ENCODE measurements at places on chromosomes 11 and 22. TPM values are rescaled to one million over a fixed set of nuclear protein-coding genes. Genes with fewer than 3 reads are reported as not detected.

Gene TSSK2
- total RNA-seq, result not detected

Gene KCNK4
- 3.0 TPM for total RNA-seq

Gene CHRNA10
- not detected for total RNA-seq

Gene OR6T1
- not detected for total RNA-seq

Gene ACAD8
- total RNA-seq, result 28.7 TPM

Gene EHF
- total RNA-seq, result 0.16 TPM

Gene LRRC74B
- not detected for total RNA-seq

Gene CDC42EP1
- total RNA-seq, result 0.94 TPM

- no peak for DNase-seq
These were observed 26.3 kb downstream of the PRCP start for GRCh38 chr11:82873919-82874333.

DNA sequence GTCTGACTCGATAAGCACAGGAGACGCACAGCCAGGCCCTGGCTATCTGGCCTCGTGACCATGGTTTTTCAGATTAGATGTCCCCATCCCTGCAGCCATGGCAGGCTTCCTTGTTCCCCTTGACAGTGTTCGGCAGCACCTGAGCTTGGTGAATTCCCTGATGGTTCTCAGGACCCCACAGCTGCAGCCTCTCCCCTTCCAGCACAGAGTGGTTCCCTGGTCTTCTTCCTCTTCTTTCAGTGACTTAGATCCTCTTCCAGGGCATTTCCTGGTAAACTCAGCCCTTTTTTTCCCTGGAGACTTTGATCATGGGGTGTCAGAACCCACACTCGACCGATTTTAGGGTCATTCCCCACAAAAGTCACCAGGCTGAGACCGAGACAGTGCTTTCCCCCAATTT is 14.5 kb downstream of the GLB1L3 start:
- DNase-seq, result no peak

DNA sequence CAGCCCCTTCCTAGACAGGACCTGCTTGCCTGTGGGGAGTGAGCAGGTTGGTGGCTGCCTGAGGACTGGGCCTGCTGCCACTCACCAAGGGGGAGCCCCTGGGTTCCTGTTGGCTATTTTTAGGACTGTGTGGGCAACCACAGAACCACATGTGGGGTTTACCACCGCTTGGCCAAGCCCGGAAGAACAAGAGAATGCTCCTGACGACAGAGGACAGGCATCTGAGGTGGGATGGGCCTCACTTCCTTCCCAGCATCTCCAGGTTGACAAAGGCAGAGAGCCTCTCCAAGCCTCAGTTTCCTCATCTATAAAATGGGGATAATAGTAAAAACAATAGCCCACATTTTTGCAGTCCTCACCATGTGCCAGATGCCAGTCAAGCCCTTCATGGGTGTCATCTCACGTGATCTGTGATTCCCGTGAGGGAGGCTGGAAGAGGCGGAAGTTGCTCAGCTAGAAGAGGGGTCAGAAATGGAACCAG is 43.6 kb downstream of the LRRC32 start:
- no peak for DNase-seq

- no peak for DNase-seq
These were observed 942.3 kb downstream of the LRRC4C start for GRCh38 chr11:40517122-40517521.

DNA sequence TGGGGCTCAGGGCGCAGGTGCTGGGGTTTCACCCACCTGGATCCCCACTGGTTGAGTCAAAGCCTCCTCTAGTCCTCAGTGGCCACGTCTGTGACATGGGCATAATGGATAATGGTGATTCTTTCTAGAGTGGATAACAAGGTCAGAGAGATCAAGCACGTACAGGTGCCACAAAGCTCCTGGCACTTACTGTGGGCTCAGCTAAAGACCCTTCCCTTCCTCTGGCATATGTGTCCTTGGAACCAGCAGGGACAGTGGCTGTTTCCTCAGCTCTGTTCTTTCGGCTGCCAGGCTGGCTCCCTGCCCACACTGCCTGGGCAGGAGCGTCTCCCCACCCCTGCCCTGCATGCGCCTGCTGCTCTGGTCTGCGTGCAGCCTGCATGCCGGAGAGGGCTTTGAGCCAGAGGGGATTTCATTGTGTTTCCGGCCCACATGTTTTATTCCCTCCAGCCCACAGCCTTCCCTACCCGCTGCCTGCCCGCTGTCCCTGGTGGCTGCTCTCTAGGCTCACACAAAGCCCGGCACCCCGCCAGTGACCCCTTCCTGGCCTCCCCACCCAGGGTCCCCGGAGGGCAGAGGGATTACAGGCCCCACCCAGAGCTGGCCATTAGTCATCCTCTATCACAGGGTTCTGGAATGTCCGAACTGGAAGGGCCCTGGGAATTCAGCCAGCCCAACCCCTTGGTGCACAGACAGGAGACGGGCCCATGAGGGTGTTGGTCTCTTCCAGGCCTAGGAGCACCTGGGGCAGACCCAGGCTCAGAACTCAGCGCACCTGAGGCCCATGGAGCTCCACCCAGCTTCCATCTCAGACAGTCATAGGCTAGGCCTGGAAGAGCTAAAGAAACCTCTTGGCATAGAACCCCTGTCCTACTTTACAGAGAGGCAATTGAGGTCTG is 55.3 kb upstream of the GCAT start:
- DNase-seq, result no peak

DNA sequence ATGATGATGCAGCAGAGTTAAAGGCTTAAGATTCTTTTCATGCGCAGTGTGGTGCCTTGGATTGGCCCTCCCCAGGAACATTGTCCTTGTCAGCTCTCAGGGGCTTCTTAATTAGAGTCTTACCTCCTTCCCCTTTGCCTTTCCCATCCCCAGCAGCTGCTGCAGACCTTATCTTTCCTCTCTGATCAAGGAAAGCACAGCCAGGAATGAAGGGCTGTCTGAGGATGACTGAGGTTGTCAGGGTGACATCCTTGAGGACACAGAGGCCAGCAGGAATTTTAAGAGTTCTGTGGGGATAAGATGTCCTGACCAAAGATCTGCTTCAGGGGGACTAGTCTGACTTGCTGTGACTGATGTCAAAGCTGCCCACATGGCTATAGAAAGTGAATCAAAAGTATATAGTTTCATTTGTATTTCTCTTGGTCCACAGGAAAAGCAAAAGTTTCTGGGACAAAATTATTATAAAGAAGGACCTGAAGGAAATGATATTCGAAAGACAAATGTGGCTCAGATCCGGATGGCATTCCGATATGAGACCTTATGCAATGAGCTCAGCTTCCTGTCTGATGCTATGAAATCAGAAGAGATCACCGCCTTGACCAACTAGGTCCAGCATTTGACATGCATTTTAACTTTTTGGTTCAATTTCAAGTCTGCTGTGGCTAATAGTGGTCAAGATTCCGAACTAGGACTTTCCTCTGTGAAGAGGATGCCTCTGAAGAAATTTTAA is 35.5 kb downstream of the RNF141 start:
- no peak for DNase-seq

DNA sequence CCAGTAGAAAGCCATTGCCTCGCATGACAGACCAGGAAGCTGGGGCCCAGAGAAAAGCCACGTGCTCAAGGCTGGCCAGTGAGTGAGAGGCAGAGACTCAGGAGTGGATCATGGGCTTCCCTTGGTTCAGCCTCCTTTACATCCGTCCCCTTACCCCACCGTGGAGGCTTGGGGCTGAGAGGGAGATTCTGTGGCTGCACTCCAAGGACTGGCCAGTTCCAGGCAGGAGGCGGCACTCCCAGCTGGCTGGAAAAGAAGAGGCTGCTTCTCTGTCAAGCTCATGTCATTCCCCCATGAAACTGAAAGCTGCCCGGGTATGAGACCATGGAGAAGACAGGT is 6.6 kb upstream of the ASCL2 start:
- DNase-seq, result no peak

- no peak for DNase-seq
These were observed 1350.5 kb downstream of the BRD1 start for GRCh38 chr22:48477031-48477721.

DNA sequence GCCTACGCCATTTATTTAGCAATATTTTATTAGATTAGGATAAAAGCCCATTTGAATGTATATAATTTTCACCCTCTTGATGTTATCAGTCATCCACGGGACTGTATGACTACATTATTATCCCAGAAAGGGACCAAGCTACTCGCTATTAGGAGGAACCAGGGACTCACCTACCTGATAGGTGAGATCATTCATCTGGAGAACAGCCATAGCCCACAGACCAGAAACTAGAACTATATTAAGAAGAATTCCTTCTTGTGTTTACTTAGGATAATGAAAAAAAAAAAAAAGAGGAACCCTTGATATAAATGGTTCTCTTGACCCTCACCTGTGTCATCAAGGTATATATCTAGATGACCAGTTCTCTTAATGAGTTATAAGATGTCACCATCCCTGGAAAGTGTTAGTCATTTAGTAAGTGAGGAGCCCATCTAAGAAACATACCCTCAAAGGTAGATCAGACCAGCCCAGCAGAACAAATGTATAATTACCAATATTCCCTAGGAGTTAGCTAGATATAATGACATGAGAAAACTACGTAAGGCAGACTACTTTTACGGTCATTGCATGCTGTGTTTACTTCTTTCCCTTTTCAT is 8.0 kb downstream of the SIK3 start:
- no peak for DNase-seq

DNA sequence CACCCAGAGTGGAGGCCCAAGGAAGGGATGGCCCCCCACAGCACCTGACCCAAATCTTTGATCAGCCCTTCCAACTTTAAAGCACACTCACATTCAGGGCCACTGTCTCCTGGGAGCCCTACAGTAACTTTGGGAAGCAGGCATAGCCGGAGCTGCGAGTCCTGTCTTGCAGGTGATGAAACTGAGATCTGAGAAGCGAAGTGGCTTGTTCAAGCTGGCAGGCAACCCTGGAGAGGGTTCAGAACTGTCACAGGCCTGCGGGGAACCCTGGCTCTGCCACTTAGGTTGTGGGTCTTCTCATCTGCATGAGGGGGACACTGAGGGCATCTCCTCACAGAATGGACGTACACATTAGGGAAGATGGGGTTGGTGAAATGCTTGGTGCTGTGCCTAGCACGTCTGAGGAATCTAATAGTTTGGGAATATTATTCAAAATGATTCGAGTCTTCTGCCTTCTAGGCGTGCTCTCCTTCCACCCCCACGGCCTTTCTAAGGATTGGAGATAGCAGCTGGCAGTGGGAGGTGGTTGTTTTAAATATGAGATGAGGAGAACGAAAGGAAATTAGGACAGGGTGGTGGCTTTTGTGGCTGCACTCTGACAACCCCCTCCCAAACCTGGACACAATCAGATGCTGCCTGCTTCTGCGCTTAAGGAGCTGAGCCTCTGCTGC is 18.8 kb upstream of the SUN2 start:
- DNase-seq, result no peak

GRCh38 chr11:105148241-105148640 is 8.7 kb upstream of the CARD18 start:
- no peak for DNase-seq

DNA sequence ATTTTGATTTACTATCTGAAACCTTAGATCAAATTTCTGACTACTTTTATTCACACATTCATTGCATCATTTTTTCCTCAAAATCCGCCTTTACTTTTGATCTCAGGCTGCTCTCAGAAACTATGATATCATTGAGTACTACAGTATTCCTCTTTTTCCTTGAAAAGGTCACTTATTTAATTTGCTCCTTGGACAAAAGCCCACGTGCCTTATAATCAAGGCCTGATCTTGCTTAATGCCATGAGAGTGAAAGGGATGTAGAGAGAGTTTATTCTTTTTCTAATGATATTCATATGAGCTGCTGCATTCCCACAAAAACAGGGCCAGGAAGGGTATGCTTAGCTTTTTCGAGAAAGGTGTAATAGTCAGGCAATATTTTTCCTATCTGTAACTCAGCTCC is 327.0 kb downstream of the ETS1 start:
- DNase-seq, result no peak

- DNase-seq, result no peak
These were observed 37.8 kb downstream of the PPP6R3 start for GRCh38 chr11:68498321-68498720.

- no peak for DNase-seq
These were observed 409.5 kb downstream of the NXPE2 start for GRCh38 chr11:115087791-115088190.

DNA sequence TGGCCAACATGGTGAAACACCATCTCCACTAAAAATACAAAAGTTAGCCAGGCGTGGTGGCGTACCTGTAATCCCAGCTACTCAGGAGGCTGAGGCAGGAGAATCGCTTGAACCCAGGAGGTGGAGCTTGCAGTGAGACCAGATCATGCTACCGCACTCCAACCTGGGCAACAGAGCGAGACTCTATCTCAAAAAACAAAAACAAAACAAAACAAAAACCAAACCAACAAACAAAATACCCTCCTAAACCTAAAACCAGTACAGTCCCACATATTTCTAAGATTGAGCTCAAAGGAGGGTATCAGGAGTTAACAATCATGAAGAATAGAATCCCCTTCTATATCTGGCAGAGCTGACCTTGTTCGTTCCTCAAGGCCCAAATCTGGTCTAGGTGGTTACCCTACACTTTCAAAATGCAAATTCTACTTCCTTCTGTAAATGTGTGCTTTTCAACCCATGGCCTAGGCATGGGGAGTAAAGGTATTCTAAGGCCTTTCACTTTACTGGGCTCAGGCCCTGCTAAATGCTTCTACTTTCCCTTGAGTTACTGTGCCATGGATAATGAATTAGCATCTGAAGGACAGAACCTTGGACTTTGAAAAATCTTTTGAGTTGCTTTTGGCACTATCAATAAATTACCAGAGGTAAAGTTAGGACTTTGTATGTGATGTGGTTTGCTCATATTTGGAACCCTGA is 10.4 kb upstream of the PPP2R1B start:
- no peak for DNase-seq

GRCh38 chr22:39287076-39287725 is 32.2 kb downstream of the RPL3 start:
- DNase-seq, result no peak

DNA sequence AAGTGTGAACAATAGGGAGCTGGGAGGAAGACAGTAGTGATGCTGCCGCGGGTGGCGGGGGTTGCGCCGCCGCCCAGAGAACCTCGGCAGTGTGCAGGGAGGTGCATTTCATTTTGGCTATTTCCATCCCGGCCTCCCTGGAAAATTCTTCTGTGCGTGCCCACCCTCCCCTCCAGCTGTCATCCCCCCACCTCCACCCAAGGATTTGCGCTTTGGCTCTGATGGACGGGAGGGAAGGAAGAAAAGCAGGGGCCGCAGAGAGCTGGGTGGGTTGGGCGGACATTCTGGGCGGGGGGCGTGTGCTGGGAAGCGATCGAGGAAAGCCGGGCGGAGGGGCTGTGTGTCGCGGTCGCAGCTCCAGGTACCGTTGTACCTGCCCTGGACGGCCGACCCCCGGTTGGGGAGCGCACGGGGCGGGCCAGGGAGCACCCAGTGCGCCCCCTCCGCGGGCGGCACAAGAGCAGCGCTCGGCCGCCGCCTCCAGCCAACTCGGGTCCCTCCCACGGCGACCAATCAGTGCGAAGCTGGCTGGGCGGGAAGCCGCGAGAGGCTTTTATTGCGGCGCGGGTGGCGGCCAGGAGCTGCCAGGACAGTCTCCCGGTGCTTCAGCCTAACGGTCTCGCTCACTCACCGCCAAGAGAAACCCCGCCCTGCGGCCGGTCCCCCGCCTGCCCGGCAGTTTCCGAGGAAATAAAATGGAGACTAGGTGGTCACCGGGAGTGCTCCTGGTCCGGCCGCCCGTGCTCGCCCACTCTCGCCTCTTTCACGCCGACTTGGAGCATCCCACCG is 1.6 kb downstream of the NCAM1 start:
- peak; percentile 88 for DNase-seq

- DNase-seq, result no peak
These were observed 19.0 kb downstream of the PRG3 start for GRCh38 chr11:57361926-57362325.

GRCh38 chr11:28820296-28820989 is 712.3 kb downstream of the METTL15 start:
- no peak for DNase-seq

Measured in occipital lobe (tissue), 3 donors.